ENCODE measurements at places on chromosomes 7 and 10.

GRCh38 chr10:48184224-48184623, 90.3 kb downstream of the FRMPD2 start:
- DNase-seq = no peak

GRCh38 chr7:132869166-132869861, 212.6 kb downstream of the CHCHD3 start:
- DNase-seq = no peak

DNA sequence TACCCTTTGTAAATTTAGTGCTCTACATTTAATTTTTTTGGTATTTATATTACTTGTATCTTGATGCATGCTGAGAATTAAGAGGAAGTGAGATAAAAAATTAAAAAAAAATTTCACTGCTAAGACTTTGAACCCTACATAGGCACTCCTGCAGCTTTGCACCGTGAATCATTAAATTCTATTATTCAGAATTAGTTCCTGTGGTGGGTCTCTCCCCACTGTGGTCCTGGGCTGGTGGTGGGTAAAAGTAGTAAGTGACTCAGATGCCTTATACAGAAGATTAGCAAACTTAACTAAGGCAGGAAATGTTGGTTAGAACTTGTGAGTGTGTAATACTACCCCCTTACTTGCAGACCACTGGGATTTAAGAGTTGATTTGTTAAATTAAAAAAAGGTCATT, 72.6 kb downstream of the AP3M1 start:
- no peak for DNase-seq

DNA sequence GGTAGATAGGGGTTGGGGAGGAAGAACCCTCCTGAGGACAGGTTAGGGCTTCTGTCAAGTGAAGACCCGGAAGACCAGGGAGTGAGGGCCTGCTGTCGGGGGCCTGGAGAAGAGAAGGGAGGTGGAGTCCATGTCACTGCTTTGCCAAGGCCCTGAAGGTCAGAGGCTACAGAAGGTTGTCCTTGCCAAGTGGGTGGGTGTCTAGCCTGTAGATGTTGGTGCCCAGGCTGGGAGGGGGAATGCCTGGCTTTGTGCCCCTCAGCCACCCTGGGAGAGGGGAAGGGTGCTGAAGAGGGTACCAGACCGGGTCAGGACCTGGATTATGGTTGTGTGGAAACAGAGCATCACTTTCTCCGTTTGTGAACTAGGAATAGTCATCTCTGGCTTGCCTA, 67.2 kb upstream of the AQP1 start:
- no peak for DNase-seq

DNA sequence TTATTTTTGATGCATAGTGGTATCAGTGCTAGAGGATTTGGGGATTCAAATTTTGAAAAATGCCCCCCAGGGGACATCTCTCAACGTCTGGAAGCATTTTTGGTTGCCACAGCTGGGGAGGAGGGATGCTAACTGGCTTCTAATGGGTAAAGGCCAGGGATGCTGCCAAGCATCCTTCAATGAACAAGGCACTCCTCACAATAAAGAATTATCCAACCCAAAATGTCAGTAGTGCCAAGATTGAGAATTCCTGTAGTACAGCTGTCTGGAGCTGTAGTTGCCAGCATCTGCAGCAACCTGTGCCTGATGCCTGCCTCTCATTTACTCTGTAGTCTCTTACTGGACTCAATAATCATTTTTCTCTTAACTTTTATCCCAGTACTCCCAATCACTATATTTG, 53.5 kb downstream of the SEPTIN7 start:
- no peak for DNase-seq

DNA sequence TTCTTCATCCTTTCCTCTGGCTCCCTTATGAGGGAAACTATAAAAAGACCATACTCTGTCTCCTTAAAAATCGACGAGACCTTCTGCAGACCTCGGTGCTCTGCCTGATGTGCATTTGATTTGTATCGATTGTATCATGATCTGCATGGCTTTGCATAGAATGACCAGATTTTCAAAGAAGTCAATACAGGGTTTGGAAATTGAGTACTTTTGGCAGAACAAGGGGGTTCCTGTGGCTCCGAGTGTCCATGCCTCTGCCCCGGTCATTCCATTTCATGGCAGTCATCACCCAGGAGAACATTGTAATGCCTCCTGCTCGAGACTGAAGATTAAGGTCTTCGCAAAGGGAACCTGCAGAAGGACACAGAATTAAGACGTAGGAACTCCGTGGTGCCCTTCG, 685 bp downstream of the CASP2 start:
- no peak for DNase-seq

DNA sequence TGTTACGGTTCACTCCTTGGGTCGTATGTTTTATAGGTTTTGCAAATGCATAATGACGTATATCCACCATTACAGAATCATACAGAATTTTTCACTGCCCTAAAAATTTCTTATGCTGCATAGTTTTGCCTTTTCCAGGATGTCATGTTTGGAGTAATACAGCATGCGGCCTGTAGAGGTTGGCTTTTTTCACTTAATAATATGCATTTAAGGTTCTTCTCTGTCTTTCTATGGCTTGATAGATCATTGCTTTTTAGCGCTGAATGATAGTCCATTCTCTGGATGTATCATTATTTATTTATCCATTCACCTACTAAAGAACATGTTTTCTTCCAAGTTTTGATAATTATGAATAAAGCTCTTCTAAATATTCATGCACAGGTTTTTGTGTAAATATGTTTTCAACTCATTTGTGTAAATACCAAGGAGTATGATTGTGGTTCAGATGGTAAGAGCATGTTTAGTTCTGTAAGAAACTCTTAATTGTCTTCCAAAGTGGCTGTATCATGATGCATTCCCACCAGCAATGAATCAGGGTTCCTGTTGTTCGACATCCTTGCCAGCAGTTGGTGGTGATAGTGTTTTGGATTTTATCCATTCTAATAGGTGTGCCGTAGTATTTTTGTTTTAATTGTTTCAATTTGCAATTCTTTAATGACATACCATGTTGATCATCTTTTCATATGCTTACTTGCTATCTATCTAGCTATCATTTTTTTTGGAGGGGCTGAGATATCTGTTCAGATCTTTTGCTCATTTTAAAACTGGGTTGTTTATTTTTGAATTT, 531.2 kb upstream of the GHITM start:
- no peak for DNase-seq

- no peak for DNase-seq
These were observed 238.2 kb downstream of the TEX36 start for GRCh38 chr10:125444790-125445189.

DNA sequence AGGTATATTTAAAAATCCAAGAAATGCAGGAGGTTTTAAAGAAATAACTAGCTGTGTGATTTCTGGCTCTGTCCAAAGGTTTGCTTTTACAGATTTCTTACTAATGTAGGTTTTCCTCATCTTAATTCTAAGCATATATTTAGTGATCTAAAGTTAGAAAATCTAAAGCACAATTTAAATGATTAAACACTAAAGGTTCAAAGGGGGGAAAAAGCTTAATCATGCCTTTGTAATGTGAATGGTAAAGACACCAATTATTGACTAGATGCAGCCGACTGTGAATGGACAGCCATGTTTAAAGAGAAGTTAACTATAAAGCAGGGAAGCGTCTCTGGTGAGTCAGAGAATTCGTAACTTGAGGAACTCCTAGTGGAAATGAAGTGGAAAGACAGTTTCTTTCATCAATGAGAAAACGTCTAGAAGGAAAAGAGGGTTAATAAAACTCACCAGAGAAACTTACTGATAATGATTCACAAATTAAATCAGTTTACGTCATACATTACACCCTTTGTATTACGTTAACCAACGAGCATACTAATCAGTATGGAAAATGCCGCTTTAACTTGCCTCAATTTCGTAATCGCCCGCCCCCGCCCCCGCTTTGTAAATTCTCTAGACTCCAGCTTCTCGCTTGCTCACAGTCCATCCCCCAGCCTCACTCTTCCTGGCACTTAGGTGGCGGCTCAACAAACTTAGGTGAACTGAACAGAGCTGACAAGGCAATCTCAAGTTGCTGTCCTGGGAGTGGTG, 1.1 kb upstream of the HBP1 start:
- peak; percentile 39 for DNase-seq

DNA sequence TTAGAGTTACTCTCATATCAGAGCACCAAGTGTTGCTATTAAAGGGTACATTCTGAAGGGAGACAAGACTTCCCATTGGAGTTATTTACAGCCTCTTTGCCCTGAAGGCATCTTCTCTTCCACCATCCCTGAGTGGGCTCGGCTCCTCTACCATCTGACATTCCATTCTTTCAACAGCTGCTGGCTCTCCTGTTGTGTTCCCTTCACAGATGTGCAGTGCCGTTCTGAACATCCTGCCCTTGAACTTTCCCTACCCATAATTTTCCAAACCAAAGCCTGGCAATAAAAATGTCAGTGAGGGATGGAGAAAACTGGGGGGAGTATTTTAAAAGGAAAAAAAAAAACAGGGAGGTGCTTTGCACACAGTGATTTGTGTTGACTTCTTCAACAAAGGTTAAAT, 392.9 kb downstream of the KCNMA1 start:
- DNase-seq = no peak

- DNase-seq = no peak
These were observed 27.2 kb upstream of the AP5Z1 start for GRCh38 chr7:4748231-4748681.

GRCh38 chr10:13883636-13884444, 297.1 kb downstream of the PRPF18 start:
- no peak for DNase-seq

GRCh38 chr10:25724241-25724640, 209.8 kb upstream of the MYO3A start:
- DNase-seq = no peak

GRCh38 chr7:140915935-140916555, 8.7 kb downstream of the BRAF start:
- no peak for DNase-seq

- DNase-seq = peak; percentile 76
These were observed 545.1 kb downstream of the AUTS2 start for GRCh38 chr7:70143075-70144044.

GRCh38 chr7:27709137-27710075, 30.6 kb upstream of the TAX1BP1 start:
- DNase-seq = no peak

GRCh38 chr7:28955718-28956607, 2.2 kb downstream of the TRIL start:
- DNase-seq = peak; percentile 65

GRCh38 chr7:101602484-101603241, 26.4 kb downstream of the MYL10 start:
- peak; percentile 82 for DNase-seq

DNA sequence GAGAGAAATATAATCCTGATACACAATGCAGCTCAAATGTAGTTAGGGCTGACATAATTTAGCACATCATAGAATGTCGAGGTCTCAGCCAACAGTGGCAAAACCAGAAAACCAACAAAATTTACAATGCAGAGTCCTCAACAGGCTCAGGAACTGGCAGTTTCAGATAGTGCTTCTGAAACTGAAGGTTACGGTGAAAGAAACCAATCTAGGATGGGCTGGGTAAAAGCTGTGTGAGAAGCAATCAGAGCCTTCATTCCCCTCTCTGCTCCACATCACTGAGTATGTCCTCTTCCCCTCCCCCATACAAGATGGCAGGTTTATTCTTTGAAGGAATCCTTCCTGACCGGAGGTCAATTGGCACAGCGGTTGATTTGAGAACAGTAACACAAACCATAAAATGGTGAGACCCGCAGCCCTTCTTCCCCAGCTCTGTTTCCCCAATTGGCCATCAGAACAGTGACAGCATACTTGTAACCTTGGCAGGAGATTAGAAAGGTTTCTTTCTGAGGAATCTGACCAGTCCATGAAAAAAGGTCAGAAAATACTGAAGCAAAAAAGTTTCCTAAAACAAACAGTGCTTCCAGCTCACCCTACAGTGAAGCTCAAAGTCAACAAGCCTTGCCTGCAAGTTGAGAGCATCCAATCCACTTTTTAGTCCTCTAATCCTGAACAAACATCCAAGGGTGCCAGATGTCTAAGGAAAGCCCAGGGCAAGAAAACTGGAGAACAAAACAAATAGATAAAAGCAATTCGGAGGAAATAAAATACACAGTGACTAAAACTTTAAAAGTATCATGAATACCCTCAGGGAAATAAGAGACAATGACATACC, 53.9 kb upstream of the IL6 start:
- DNase-seq = no peak

DNA sequence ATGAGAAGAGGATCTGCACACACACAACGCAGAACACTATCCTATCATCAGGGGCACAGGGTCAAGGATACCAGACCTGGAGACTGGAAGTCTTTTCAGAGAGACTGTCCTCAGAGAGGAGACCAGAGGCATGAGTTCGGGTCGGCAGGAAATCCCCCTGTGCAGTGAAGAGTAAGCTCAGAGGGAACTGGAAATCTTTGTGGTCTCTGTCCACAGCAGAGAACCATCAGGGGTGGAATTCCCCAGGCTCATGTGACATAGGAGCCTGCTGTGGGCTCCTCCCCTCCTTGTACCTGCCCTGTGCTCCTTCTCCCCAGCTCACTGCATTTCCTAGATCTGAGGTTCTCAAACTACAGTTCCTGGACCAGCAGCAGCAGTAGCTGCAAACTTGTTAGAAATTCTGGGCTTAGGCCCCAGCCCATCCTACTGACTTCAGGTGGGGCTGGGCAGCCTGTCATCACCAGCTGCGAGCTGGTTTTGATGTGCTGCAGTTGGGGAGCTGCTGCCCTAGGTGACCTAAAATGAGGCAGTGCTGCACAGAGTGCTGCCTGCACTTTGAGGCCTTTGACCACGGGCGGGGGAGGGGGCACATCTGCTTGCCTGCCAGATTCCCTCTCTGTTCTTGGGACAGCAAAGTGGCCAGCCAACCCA, 2.4 kb downstream of the ZMIZ2 start:
- no peak for DNase-seq

DNA sequence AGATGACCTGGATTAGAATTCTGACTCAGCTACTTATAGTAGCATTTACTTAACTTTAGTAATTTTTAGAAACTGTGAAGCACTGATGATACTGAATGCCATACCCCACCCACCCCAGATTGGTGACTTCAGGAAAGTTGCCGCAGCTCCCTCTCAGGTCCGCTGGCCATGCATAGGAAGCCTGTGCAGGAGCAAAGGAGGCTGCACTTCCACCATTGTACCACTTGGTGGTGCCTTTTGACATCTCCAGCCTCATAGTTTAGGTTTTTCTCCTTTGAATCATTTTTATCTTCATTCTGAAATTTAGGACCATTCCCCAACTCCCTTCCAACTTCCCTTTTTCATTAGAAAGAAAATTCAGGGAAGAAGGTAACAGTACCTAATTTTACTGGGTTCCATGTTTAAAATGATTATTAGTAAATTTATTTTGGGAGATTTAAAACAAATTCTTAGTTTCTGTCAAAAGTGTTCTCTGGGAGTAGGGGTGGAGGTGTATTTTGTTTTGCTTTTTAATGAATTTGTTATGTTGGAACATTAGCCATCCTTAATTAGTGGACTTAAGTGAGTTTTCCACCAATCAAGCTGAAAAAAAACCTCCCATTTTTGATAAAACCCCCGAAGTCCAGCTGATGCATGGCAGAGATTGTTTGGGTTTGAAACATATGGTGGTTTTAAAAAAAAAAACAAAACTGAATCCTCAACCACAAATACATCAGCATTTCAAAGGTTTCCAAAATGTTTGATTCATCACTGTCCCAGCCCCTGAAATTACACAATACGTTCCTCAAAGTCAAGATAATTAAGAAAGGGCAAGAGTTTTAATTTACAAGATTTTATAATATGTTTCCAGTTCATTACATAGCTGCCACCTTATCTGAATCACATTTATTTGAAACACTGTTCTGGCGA, 109.6 kb downstream of the WNT2 start:
- peak; percentile 71 for DNase-seq

GRCh38 chr7:70094831-70095230, 496.6 kb downstream of the AUTS2 start:
- no peak for DNase-seq
